ENCODE measurements at places on chromosomes 2 and 18.

GRCh38 chr2:86263956-86264355, 64.7 kb downstream of the MRPL35 start:
- no peak for DNase-seq

GRCh38 chr2:121096611-121097010, 188.4 kb downstream of the TFCP2L1 start:
- DNase-seq = no peak

- no peak for DNase-seq
Observed at GRCh38 chr2:211144078-211144477, 587.7 kb downstream of the CPS1 start.

DNA sequence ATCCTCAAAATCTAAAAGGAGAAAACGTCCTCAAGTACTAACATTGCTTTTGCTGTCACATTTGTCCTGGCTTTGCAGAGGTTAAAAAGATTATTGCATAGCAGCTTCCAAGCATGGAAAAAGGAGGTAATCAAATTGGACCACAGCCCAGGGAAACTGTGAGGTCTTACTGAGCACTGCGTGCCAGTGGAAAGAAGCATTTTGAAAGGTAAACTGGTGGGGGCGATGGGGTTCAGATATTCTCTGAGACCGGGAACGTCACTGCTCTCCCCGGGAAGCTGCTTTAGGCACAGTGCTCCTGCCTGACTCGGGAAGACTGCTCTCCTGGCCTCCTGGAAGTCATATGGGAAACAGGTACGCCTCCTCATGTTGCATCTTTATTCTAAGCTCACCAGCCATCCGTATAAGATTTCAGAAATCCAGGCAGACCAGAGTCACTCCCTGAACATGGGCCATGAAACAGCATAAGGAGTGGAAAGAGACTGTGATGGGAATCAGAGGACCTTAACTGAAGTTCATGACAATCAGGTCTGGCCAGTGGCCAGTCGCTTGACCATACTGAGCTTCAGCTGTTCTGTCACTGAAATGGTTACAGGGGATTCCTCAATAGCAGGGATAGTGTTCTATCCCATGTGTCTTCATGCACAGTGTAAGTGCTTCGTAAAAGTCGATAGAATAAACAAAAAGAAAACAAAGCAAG, 284.1 kb downstream of the TRIB2 start:
- no peak for DNase-seq

DNA sequence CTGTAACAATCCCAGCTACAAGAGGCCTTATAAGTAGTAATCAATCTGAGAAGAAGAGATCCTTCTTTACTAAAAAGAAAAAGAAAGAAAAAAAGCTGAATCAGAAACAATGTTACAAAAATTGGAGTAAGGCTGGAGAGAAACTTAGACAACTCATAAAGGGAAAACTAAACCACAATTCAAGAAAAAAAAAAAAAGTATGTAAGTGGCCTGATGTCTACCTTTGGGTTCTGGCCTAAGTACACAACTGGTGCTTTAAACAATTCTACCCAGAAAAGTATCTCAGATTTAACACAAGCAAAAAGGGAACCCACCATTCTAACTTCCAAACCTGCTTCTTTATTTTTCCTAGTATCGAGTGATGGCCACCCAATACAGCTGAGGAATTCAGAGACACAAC, 45.3 kb downstream of the ZNF521 start:
- no peak for DNase-seq
